ENCODE measurements at places on chromosomes 7 and 10. TPM values are rescaled to one million over a fixed set of nuclear protein-coding genes. Genes with fewer than 3 reads are reported as not detected.

DNA sequence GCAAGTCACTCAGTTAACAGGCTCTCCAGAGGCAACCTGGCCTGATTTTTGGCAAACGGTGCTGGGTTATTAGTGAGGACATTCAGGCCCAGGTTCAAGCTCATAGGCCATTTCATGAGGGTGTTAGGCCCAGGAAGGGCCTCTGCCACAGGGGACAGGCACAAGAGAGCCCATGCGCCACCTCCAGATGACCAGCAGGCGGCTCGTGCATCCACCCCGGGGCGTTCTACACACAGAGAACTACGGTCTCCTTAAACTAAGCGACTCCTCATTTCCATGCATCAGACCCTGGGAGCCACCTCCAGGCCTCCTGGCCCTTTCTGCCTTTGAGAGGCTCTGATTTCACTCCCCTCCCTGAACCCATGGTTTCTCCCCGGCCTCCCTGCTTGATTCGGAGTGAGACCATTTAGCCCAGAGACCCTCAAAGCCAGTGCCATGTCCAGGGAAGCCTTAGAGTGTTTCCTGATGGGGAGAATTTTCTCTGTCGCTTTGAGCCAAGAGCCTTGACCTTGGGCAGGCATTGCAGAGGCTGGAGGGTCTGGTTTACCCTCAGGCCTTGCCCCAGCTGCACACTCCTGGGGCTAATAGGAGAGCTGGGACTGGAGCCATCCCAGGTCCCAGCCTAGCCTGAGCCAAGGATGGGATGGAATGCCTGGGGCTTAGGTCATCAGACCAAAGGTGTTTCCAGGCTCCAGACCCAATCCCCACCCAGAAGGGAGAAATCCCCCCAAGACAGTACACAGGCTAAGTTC lies 188.0 kb downstream of the GRID1 start:
- H3K4me3 ChIP-seq, result no peak overlapping the region
- no peaks in the 10 kb centered on the region for H3K4me1 ChIP-seq
- H3K27ac ChIP-seq, result no peak overlapping the region
- H3K36me3 ChIP-seq, result no peaks in the 10 kb centered on the region
- H3K27me3 ChIP-seq, result peaks cover 3% of the 10 kb centered on the region

GRCh38 chr7:158411232-158411950 lies 176.2 kb downstream of the PTPRN2 start:
- no peaks in the 10 kb centered on the region for H3K4me1 ChIP-seq
- no peak overlapping the region for H3K27ac ChIP-seq
- no peaks in the 10 kb centered on the region for H3K27me3 ChIP-seq
- DNase-seq, result no peak
- H3K4me3 ChIP-seq, result no peak overlapping the region
- H3K36me3 ChIP-seq, result no peaks in the 10 kb centered on the region

- H3K4me3 ChIP-seq, result no peak overlapping the region
- H3K4me1 ChIP-seq, result peaks cover 17% of the 10 kb centered on the region
- H3K36me3 ChIP-seq, result no peaks in the 10 kb centered on the region
- no peak for DNase-seq
- H3K27ac ChIP-seq, result no peak overlapping the region
Observed at GRCh38 chr10:129888784-129889616, 75.1 kb downstream of the EBF3 start.

DNA sequence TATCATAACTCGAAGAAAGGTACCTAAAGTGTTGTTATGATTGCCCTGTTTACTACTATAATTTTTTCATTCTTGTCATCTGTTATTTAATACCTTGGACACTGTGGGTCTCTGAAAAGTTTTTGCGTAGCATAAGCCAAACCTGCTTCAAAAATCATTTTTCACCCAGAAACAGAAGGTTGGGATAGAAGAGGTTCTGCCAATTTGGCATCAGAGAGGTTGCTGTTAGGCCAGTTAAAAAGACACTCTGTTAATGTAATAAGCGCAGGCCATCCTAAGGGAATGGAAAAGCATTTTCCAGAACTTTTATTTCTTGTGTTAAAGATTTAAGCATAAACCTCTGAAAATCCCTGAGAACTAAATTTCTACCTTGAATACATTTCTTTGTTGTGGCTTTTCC lies 212.2 kb downstream of the BMPER start:
- H3K4me1 ChIP-seq, result no peaks in the 10 kb centered on the region
- DNase-seq, result no peak
- H3K36me3 ChIP-seq, result no peaks in the 10 kb centered on the region
- no peaks in the 10 kb centered on the region for H3K27me3 ChIP-seq
- no peak overlapping the region for H3K27ac ChIP-seq
- no peak overlapping the region for H3K4me3 ChIP-seq

DNA sequence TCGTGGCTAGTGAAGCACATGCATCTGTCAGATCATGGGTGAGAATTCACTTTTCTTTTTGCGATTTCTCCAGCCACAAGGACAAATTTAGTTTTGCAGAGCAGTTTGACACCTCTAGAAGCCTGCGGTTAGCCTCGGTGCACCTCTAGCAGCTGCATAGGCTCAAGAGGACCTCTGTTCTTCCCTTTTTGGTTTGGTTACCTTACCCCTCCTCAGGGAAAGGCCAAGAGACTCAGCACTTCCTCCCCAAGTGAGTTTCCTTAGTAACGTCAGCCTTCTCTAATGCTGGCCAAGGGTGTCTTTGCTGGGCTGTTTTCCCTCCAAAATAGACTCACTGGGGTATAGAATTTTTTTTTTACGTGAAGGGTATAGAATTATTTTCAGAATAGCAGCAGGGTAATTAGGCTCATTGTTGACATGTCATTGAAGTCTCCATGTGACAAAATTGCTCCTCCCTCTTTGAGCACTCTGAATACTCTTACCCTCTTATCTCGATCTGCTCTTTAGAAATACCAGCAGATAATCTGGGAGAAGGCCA lies 97.8 kb downstream of the AUTS2 start:
- H3K27me3 ChIP-seq, result no peaks in the 10 kb centered on the region
- no peaks in the 10 kb centered on the region for H3K4me1 ChIP-seq
- H3K4me3 ChIP-seq, result no peak overlapping the region
- H3K36me3 ChIP-seq, result no peaks in the 10 kb centered on the region

DNA sequence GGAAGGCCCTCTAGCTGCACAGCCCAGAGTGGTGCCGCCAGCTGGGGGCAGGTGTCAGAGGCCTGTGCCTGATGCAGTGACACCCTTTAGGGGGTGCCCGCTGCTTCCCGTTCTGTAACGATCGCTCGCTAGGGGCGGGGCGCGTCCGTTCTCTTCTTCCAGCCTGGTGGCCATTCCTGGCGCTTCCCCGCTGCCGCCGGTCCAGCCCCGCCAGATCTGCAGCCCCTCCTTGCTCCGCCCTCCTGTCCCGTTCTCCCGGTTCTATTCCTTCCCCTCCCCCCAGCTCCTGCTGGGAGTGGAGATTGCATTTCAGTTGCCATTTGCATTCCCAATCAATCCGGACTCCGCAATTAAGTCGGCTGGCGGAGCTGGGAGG lies 39.2 kb downstream of the AGAP3 start:
- peak; percentile 75 for DNase-seq
- H3K27ac ChIP-seq, result no peak overlapping the region
- H3K27me3 ChIP-seq, result no peaks in the 10 kb centered on the region
- peaks cover 81% of the 10 kb centered on the region for H3K36me3 ChIP-seq
- H3K4me1 ChIP-seq, result peaks cover 14% of the 10 kb centered on the region

- H3K27me3 ChIP-seq, result no peaks in the 10 kb centered on the region
- no peak for DNase-seq
- H3K27ac ChIP-seq, result no peak overlapping the region
- no peak overlapping the region for H3K4me3 ChIP-seq
- H3K36me3 ChIP-seq, result no peaks in the 10 kb centered on the region
Observed at GRCh38 chr7:138014686-138015085, 12.8 kb upstream of the CREB3L2 start.

INMT gene
- 24.2 TPM for total RNA-seq

NXPH1 gene
- not detected for total RNA-seq

Measured in stomach (tissue), 19 donors.